ENCODE measurements at places on chromosomes 5 and 9.

DNA sequence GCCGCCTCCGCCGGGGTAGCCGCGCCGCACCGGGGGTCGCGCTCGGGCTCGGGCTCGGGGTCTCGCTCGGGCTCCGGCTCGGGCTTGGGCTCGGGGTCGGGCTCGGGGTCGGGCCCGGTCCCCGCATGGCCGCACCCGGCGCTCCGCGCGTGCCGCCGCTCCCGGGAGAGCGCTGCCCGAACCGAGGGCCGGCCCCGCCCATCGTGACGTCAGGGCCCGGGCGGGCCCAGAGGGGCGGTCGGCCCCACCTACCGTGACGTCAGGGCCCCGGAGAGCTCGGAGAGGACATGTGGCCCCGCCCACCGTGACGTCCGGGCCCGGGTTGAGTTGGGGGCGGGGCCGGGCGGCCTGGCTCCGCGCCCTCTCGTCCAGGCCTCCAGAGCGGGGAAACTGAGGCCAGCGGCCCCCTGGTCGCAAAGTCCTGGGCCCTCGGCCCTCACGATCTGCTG is at the start of gene NSMF:
Gene NSMF (minus strand): TSS at position 183 of the 449 bp plus-strand sequence. CDS start 232 bp downstream, outside the sequence.
- peak; percentile 85 for DNase-seq

DNA sequence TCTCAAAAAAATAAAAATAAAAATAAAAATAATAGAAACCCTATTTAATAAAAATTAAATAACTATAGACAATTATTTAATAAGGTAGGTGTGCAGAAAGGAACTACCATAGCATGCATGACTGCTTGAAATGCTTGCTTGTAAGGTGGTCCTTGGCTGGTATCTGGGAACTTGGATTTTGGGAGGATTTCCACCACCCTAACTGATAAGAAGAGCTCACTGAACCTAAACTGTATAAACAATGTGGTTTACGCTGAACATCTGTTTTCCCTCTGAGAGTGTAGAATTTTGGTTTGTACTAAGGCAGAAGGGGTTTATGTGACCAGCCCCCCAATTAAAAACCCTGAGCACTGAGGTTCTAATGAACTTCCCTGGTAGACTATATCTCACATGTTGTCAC is 31.2 kb downstream of the CPLANE1 start:
- no peak for DNase-seq

DNA sequence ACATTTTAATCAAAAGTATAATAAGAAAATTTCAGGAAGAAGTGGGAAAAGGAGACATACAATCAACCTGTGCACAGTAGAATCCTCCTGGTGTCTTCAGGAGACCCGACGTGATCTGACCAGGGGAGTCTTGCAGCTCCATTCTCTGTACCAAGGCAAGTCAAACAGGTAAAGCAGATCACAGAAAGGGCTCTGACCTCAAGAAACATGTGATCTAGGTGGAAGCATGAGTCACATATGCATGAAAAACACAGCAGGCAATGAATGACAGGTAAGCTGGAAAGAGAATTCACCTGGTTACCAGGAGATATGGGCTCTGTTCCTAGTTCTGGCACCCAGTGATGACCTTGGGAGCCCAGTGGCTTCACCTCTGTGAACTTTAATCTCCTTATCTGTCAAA is 19.4 kb upstream of the FABP6 start:
- DNase-seq: peak; percentile 72

- DNase-seq: no peak
Measured at GRCh38 chr5:103360475-103360874, 101.9 kb downstream of the MACIR start.

GRCh38 chr5:56155992-56156584 is 77.0 kb downstream of the ANKRD55 start:
- DNase-seq: no peak

GRCh38 chr9:14530366-14530765 is 162.9 kb downstream of the ZDHHC21 start:
- DNase-seq: no peak

GRCh38 chr5:135239453-135240282 is 159.4 kb downstream of the MACROH2A1 start:
- no peak for DNase-seq

GRCh38 chr9:135490980-135491464 is 9.5 kb upstream of the MRPS2 start:
- DNase-seq: no peak

DNA sequence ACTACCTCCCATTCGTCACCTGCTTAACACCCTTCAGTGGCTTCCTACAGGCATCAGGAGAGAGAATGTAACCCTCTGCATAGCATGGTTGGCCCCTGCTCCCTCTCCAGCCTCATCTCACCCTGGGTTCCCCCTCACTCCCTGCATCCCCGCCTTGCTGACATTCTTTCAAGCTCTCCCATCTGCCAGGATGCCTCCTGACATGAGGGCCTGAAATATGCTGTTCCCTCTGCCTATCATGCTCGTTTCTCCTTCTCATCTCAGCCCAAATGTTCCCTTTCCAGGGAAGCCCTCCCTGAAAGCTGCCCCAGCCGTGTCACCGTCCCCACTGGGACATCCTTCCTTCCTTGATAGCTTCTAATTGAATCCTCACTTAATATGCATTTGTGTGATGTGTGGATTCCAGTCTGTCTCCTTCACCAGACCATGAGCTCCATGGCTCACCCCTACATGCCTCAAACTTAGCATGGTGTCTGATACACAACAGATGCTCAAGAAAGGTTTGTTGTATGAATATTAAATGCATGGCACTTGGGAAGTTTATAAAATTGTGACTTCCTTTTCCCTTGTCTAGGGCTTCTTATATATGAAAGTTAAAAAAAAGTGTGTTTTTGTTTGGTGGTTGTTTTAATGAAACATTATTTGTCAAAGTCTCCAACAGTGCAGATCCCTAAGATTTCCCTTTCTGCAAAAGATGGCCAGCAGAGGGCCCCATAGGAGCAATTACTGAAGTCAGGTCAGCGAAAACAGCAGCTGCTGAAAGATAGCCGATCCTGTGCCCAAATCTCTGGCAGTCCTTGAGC is 7.3 kb upstream of the C5orf58 start:
- peak; percentile 67 for DNase-seq

DNA sequence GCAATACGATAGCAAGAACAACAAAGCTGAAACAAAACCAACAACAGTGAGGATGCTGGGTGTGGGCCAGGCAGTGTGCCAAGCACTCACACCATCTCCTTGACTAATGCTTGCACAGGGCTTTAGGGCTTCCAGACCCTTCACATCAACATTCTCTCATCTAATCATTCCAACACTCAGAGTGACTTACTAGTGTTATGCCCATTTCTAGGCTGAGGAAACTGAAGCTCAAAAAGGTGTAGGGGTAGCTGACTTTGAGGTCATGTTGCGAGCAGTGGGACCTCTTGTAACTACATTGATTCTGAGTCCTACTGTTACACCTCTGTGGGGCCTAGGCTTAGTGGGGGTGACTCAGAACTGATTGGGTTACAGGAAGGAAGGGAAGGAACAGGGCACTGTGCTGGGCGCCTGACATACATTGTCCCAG is 9.7 kb downstream of the ANGPTL2 start:
- DNase-seq: no peak

- no peak for DNase-seq
Measured at GRCh38 chr9:8719833-8720486, 920.4 kb upstream of the DMAC1 start.
